ENCODE measurements at places on chromosomes 1 and 21.

DNA sequence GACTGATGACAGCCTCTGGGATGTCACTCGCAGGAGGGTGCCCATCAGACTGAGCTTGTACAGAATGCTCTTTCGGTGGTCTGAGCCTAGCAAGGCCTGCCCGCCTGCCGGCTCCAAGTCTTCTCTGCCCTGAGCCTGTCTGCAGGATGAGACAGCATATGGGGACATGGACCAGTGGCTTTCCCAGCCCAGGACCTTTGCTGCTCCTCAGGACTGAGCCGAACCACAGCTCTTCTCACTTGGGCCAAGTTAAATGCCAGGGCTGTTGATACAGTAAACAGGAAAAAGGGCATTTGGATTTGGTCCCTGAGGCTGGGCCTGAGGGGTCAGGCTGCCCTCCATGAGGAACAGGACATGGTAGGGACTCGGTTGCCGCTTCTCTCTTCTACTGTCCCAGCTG is 64.3 kb upstream of the EPS8L3 start:
- DNase-seq: peak; percentile 51

GRCh38 chr1:116113615-116114014 is 2.4 kb downstream of the MAB21L3 start:
- no peak for DNase-seq

- no peak for DNase-seq
Observed at GRCh38 chr1:70874818-70875217, 172.8 kb downstream of the PTGER3 start.

GRCh38 chr1:150997949-150998348 is 8.8 kb downstream of the MINDY1 start:
- no peak for DNase-seq

GRCh38 chr21:45421071-45421845 is 16.3 kb downstream of the COL18A1 start:
- no peak for DNase-seq

- DNase-seq: no peak
Observed at GRCh38 chr1:222285526-222285925, 262.4 kb downstream of the HHIPL2 start.

GRCh38 chr1:112743174-112744008 is 28.3 kb upstream of the PPM1J start:
- no peak for DNase-seq

DNA sequence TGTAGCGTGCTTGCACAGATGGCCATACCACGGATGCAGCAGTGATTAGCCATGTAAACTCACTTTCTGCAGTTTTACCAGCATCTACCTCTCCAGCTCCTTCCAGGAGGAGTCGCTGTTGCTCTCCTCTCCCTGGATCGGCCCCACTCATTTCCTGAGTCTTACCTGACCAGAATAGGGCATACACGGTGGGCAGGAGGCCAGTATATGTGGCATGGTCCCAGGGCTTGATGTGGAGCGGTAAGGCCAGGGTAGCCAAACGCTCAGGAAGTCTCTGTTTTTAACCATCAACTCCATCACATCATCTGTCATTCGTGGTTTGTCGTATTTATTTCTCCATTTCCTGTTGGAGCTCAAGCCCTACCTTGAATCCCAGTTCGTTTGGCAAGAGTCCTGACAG is 163.4 kb upstream of the USP24 start:
- DNase-seq: no peak

- no peak for DNase-seq
Observed at GRCh38 chr1:175548774-175549173, 194.6 kb downstream of the TNR start.

GRCh38 chr1:17199267-17200044 is 5.5 kb upstream of the PADI1 start:
- no peak for DNase-seq

- no peak for DNase-seq
Observed at GRCh38 chr1:43763497-43763973, 56.2 kb downstream of the ST3GAL3 start.

GRCh38 chr21:33259995-33260394 is 6.2 kb upstream of the IL10RB start:
- DNase-seq: no peak

All from ascending aorta (tissue), 2 donors.